ENCODE measurements at places on chromosomes 1 and 21.

DNA sequence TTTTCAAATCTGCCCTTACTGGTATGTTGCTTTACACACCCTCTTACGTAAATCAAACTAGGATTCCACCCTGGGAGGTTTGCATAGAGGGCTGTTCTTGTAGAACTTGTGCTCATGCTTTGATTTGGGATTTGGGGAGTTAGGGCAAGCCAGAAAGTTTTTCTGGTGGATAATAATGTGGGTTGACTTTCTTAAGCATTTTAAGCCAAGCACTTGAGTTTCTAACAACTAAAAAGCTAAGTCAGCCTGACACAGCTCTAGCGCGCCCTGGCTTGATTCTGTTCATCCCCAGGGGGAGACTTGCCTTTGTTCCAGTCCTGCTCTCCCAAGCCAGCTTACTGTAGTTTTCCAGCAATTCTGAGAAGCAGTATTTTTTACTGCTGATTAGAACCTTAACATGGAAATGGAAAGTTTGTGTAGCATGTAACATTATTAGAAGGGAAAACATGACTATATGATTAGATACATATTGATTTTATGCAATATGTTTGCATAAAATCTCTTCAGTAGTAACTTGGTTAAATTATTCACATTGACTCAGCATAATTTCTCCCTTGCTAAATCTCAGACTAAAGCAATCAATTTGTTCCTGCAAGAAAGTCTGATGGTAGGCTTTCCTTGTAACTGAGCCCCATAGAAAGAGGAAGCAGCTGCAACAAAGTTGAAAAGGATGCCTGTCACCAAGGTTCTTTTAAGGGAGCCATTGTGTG, 11.0 kb upstream of the PGD start:
- peak; percentile 17 for DNase-seq

DNA sequence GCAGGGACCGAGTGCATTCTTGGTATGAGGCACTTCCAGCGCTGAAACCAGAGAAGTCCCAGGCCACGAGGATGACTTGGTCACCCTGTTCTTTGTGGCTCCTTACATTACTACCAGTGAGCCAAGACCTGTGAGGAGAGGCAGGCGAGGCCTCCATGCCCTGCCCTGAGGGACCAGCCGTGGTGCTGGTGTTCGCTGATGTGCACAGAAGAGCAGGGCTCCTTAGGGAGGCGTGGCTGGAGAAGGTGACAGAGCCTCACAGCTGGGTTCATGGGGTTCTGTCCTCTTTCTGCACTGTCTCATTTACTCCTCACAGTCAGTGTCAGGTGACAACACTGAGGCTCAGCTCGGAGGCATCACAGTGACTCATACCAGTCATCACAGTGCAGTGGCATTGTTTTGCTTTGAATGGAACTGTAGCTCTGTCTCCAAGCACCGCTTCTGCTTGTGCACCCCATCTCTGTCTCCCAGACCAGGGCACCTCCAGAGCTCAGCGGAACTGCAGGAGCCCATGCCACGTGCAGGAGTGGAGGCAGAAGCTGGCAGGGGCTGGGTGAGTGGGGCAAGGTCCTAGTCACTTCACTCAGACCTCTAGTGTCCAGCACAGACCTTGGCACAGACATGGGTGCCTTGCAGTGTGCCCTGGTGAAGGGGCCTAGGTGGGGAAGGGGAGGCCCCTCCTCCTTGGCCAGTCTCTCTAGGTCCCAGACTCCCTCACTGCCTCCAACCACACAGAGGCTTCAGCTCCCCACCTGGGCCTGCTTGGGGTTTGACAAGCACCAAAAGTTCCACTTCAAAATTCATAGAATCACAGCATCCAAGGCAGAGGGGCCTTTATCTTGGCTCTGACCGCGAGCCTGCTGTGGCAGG, 310.9 kb downstream of the MATN1 start:
- no peak for DNase-seq

- no peak for DNase-seq
Observed at GRCh38 chr1:31505911-31506497, 70.3 kb upstream of the TINAGL1 start.

DNA sequence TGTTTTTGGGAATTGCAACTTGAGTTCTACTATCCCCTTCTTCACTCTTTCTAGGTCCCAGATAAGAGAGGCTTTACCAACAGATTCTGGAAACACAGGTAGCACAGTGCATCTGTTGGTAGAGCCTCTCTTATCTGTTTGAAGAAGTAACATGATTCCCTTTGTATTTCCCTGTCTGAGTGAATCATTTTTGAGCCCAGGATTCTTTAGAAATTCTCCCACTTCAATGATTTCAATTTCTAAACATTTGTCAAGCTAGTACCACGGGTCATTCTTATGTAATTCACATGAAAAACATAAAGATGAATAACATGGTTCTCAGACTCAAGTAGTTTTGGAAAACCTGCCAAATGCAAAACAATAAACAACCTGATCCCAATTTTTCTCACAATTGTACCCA, 72.0 kb upstream of the DUSP10 start:
- no peak for DNase-seq

GRCh38 chr1:207823880-207824566, 72.2 kb downstream of the CD46 start:
- DNase-seq, result peak; percentile 67

DNA sequence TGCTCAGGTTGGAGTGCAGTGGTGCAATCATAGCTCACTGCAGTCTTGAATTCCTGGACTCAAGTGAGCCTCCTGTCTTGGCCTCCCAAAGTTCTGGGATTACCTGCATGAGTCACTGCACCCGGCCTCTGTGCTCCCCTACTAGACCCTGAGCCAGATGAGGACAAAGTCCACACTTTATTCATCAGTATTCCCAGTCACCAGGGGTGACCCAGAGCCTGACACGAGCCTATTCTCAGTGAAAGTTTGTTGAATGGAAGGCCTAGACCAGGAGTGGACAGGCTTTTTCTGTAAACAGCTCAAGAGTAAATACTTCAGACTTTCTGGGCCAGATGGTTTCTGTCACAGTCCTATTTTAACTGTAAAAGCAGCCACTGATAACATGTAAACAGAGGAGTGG, 68.2 kb downstream of the MAB21L3 start:
- DNase-seq, result no peak

GRCh38 chr1:235918032-235918431, 51.3 kb upstream of the LYST start:
- no peak for DNase-seq

GRCh38 chr1:179314928-179315327, 21.3 kb downstream of the SOAT1 start:
- DNase-seq, result no peak

DNA sequence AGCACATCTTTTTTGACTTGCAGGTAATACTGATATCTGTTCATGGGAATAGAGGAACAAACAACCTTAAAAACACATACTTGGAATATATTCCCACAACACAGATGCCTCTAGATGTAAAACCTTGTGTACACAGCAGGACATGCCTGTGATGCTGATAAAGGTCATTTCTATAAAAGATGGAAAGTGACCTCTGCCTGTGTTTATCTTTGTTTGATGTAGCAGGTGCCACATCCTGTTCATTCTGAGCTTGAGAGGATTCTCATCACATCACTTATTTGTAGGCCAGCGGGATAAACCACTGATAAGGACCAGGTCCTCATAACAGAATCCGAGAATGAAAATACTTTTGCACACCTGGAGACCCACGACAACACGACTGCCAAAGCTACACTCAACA, 133.7 kb downstream of the SMYD2 start:
- no peak for DNase-seq

- no peak for DNase-seq
Observed at GRCh38 chr1:168613691-168614231, 37.4 kb downstream of the XCL1 start.

DNA sequence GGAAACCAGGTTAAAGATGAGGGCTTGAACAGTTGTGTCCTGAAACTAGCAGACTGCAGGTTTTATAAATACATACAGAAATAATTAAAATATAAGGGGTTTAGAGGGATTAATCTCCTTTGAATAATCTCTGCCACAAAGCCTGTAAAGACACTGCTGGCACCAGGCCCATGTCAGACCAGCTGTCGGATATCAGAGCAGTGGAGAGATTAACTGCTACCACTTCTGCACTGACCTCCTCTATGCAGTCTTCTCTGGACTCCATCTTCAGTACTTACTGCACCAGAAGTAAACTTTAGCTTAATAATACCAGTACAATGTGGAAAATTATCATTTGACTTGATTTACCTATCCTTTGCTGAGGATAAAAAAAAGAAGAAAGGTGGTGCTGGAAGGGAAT, 128.6 kb downstream of the LHX4 start:
- no peak for DNase-seq

DNA sequence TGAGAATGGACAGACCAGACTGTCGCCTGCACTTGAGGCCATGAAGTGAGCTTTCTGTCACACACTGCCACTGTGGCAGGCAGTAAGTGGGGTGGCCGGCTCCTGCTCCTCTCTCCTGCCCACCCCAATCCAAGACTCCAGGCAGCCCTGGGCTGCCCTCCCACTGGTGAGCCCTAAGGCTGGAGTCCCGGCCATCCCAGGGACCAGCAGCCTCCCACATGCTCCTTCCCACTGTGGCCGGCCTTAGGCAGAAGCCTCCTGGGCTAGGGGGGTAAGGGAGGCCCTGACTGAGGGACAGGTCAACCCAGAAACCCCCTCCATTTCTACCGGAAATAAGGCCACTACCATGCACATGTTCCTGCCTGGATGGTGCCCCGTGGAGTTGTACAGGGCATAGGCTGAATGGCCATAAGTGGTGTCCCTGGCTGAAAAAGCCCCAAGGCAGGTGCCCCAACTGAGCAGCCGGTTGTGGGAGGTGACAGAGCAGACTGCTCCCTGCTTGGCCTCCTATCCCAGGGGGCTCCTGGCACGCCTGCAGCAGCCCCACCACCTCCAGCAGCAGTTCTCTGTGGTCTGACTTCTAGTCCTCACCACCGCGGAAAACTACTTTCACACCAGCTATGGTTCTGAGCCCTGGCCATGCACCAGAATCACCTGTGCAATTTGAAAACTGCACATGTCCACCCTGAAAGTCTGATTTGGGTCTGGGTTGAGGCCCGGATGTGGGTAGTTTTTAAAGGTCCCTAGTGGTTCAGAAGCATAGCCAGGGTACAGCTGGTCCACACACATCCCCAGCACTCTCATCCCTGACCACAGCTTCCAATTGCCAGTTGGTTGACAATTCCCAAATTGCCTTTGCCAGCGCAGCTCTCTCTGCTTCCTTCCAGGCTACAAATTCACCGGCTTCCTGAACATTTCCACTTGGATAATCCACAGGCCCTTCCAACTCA, 1.6 kb upstream of the ARTN start:
- no peak for DNase-seq

DNA sequence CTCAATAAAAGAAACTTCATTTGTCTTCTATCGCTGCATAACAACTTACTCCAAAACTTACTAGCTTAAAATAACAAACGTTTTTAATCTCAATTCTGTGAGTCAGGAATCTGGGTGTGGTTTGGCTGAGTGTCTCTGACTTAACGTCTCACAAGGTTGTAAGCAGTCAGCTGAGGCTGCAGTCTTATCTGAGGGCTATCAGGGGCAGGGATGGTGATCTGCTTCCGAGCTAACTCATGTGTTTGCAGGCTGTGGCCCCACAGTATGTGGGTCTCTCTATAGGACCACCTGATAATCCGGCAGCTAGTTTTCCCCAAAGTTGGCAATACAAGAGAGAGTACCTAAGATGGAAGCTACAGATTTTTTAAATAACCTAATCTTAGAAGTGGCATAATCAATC, 234.2 kb upstream of the FGGY start:
- DNase-seq, result no peak

DNA sequence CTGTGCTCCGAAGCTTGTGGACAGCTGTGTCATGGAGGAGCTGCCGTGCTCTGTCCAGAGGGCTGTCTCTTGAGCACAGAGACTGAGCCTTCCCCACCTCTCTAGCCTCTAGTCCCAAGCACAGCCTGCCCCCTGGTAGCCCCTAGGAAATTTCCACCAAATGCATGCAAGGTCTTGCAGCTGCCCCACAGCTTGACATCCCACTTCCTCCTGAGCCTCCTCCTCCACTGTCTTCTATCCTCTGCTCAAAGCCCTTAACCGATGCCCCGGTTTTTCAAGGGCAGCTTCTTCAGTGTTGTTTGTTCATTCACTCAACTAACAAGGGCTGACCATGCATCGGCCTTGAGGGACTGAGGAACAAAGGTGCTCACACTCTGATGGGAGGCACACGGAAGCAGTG, 20.6 kb upstream of the PROK1 start:
- DNase-seq, result no peak

GRCh38 chr1:64940025-64940424, 26.3 kb downstream of the JAK1 start:
- no peak for DNase-seq

DNA sequence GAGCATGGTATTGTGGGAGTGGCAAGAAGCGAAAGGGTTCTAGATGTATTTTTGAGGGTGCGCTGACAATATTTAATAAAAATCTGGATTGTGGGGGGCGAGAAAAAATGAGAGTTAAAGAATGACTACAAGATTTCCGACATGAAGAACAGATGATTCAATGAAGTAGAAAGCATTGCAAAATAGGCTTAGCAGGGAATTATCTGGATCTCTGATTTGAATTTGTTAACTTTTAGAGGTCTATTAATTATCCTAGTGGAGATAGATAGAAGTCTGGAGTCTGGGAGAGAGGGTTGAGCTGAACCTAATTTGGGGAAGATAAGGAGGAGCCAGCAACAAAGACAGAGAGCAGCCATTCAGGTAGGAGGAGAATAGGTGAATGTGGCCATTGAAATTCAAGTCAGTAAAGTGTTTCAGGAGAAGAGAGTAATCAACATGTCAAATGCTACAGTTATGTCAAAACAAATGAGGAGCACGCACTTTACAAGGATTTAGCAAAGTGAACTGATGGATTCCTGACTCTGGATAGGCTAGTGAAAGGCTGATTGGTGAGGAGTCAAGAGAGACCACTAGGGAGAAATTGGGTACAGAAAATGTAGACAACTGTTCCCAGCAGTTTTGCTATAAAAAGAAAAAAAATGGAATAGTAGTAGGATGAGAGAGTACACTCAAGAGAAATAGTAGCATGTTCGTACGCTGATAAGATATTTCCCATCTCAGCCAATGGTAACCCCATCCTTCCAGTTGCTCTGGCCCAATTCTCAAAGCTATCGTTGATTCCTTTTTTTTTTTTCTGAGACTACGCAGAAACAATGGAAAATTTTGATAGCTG, 393.2 kb upstream of the CXADR start:
- DNase-seq, result no peak

DNA sequence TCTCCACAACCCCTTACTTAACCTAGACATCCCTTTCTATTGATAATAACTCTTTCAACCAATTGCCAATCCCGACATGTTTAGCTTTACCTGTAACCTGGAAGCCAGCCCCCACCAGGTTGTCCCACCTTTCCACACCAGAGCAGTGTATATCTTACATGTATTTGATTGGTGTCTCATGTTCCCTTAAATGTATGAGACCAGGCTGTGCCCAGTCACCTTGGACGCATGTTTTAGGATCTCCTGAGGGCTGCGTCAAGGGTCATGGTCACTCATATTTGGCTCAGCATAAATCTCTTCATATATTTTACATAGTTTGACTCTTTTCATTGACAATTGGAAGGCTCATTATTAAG, 5.3 kb upstream of the SLC19A1 start:
- DNase-seq, result no peak

GRCh38 chr1:22955146-22955545, 17.5 kb downstream of the LACTBL1 start:
- DNase-seq, result no peak

- peak; percentile 65 for DNase-seq
Observed at GRCh38 chr1:160117709-160118183, 2.2 kb downstream of the ATP1A2 start.

GRCh38 chr1:85894651-85895050, 186.4 kb upstream of the ZNHIT6 start:
- DNase-seq, result no peak

GRCh38 chr1:29686012-29686930, 449.9 kb downstream of the PTPRU start:
- DNase-seq, result no peak

GRCh38 chr1:183570451-183570850, 19.8 kb downstream of the NCF2 start:
- DNase-seq, result no peak
